ENCODE measurements at places on chromosomes 7 and 10.

DNA sequence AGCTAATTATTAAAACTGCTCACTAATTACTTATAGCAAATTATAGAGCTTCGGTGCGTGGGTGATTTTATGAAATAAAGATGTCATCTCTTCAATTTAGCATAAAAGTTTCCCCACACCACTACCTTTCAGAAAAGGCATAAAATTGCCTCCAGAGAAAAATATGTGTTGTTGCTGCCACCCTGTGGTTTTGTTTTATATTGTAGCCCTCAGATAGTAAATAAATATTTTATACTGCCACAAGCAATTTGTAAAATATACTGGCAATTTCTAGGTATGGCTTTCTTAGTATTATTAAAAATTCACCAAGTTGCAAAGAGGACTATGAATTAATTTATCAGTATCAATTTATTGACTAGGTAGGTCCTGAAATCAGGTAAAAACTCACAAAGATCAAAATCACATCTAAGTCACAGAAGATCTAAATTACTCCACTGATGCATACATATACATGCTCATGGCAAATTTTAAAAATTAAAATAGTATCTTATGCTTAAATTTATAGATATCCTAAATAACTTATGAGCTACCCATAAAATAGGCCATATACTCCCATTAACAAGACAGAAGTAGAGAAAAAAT lies 26.5 kb downstream of the ASNS start:
- no peak for DNase-seq

DNA sequence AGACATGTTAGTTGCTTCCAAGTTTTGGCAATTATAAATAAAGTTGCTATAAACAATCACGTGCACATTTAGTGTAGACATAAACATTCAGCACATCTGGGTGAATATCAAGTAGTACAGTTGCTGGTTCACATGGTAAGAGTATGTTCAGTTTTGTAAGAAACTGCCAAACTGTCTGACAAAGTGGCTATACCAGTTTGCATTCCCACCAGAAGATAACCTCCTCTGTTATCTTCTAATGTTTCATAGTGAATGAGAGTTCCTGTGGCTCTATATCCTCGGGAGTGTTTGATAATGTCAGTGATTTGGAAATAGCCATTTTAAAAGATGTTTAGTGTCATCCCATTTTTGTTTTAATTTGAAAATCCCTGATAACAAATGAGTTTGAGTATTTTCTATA lies 259.6 kb upstream of the PLXDC2 start:
- DNase-seq: no peak

DNA sequence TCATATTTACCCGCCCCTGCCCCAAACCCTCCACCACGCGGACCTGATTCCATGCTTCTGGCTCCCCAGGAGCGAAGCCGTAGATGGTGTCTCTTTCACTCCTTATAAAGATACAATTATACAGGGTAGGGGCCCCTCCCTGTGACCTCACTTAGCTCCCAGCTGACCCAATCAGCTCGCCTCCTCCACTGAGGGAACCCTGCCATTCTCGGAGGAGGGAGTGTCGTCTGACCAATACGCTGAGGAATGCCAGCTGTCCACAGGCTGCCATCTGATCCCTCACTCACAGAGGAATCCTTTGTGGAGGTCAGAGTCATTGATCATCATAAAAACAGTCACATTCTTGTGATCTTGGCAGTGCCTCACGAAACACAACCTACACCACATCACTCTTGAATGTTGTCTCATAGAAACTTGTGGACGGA lies 67.5 kb upstream of the INSIG1 start:
- no peak for DNase-seq

GRCh38 chr7:123538189-123538714 lies 3.9 kb upstream of the IQUB start:
- no peak for DNase-seq

DNA sequence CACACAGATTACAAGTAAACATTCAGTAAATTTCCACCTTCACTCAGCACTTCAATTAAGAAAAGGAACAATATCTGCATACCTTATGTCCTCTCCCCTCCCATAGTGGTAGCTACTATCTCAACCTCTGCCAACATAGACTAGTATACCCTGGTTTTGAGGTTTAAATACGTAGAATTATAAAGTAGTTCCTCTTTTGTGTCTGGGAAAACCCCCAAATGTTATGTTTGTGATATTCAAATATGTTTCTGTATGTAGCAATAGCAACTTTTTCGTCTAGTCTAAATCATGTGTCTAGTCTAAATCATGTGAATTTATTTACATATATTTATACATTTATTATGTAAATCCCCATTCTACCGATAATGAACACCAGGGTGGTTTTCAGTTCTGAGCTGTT lies 13.2 kb upstream of the CAMK2B start:
- DNase-seq: no peak

GRCh38 chr10:126569513-126570244 lies 100.8 kb downstream of the C10orf90 start:
- DNase-seq: no peak

- no peak for DNase-seq
Measured at GRCh38 chr7:5421714-5422395, 1.8 kb downstream of the TNRC18 start.

DNA sequence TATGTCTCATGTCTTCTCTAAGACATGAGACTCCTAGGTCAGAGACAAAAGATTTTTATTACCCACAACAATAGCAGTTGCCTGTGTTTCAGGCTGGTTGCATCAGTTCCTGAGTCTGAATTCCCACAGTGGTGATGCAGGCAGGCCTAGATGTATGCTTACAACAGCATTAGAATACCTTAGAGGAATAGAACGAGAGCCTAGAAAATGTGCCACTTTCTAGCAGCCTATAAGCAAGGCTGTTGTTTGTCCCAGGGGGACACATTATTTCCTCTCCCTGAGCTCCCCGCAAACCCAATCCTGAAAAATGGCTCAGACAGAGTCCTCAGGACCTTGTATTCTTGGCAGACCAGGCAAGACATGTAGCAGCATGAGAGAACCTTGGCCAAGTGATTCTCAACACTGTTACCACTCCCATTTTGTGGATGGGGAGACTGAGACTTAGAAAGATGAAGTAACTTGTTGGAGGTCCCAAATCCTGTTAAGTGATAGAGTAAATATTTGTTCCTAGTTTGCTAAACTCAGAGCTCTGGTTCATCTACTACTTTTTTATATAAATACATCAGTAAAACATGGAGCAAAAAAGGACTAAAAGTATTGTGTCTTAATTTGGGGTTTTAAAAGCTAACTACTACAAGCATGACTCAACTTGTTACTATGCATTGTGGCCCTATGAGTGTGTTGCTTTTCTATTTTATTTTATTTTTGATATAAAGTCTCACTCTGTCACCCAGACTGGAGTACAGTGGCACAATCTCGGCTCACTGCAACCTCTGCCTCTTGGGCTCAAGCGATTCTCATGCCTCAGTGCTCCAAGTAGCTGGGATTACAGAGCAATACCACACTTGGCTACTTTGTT lies 14.2 kb downstream of the VTI1A start:
- DNase-seq: peak; percentile 68

- no peak for DNase-seq
Measured at GRCh38 chr10:58269782-58270290, 874 bp downstream of the CISD1 start.

DNA sequence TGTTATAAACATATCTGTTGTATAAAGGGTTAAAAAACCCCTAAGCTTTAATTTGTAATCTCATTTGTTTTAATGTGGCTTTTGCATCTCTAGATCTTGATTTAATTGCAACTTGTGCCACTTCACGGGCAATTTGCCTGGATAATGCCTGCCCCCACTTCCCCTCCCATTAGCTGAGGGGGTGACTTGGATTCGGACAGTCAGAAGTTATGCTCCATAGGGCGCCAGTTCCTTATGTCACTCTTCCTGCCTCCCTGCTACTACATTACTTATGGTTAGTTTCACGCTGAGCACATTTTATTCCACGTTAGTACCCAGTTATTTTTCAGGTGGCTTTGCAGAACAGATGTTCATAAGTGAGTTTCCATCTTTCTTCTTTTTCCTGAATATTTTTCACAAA lies 1015.2 kb upstream of the PHF14 start:
- no peak for DNase-seq

DNA sequence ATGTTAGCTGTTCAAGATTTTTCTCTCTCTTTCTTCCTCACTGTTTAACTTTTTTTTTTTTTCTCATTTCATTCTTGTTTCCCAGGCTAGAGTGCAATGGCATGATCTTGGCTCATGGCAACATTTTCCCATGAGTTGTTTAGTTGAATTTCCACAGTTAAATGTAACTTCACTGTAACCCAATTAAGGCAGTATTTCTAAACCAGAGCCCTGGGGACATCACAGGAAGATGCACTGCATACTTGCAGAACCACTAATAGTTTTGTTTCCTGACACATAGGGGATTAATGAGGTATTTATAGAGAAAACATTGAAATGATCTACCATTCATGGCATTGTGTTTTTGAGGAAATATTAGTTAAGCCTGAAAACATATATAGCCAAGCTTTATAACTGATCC lies 795.6 kb upstream of the GHITM start:
- no peak for DNase-seq

DNA sequence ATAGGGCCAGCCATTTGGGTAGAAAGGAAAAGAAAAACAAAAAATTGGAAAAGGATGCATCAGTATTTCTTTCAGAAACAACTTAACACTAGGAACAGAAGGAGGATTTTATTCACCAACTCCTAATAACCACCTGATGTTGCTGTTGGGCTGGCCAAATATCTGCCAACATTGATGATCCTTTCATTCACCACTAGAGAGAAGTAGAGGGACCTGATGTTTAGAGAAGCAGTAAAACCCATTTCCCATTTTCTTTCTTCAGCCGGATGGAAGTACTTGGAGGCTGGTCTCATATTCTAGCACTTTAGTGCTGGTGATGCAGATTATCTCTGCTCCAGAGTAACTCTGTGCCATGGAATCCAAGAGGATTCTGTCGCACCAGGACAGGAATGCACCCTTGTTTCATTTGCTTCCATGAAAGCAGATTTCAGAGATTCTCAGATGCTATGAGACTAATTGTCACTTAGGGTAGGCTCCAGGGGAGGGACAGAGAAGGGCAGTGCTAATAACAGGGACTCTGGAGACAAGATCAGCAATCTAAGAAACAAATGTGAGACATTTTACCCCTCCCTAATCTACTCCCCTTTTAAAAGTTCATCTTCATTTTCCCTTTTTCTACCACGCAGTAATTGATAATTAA lies 3.1 kb downstream of the KLLN start:
- DNase-seq: peak; percentile 19

- no peak for DNase-seq
Measured at GRCh38 chr10:125129076-125129458, 31.3 kb downstream of the CTBP2 start.

GRCh38 chr7:101882595-101883564 lies 65.5 kb downstream of the CUX1 start:
- no peak for DNase-seq

DNA sequence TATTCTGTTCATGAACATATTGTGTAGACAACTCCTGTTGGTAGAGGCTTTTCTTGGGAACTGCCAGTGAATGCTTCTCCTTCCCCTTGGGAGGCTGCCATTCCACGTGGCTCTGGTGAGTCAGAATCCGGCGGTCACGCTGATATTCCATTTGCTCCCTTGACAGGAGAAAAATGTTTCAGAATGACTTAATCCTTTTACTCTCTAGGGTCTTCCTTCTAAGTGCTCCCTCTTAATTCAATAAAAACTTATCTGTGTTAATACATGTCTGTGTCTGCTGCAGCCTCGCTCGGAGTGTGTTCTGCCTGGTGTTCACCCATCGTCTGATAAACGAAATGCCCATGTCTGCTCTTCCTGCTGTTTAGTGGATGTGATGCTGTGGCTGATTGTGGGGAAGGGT lies 278.6 kb downstream of the ARHGAP12 start:
- DNase-seq: no peak

DNA sequence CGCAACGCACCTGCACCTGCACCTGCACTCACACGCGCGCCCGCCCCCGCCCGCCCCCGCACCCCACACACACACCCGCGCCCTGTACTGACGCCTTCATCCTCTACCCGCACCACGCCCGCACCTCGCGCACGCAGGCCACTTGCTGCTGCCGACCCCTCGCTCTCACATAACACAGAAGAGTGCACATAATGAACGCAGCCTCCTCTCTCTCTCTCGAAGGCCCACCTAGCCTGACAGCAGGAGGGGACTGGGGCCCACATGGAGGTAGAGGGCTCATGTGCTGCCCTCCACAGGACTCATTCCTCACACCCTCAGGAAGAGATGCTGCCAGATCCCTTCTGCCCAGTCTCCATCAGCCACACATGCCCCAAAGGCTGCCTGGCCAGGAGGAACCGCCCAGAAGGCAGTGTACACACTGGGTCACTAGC lies 432 bp upstream of the CAMK2B start:
- no peak for DNase-seq

- DNase-seq: no peak
Measured at GRCh38 chr10:23370106-23370505, 25.5 kb upstream of the C10orf67 start.

- DNase-seq: no peak
Measured at GRCh38 chr10:11794566-11794965, 28.6 kb upstream of the PROSER2 start.

DNA sequence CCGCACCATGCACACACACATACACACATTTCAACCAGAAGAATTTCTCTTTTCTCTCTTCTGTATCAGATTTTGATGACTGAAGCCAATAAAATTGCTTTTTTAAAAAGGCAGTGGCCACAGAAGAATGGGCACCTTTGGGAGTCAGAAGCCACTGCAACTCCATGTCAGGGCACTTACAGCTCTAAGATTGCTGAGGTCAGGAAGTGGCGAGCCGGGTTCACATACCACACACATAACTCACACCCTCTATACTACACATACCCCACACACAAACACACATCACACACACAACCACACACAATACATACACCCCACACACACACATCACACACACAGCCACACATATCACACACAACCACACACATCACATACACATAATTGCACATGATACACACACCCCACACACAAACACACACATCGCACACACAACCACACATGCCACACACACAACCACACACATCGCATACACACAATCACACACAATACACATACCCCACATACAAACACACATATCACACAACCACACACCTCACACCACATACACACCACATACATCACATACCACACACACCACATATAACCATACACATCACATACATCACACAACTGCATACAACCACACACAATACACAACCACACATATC lies 31.2 kb downstream of the GPRIN2 start:
- DNase-seq: peak; percentile 8

- no peak for DNase-seq
Measured at GRCh38 chr7:55476852-55477780, 95.2 kb downstream of the VOPP1 start.

GRCh38 chr10:118241229-118242137 lies 100.6 kb downstream of the FAM204A start:
- peak; percentile 81 for DNase-seq

- no peak for DNase-seq
Measured at GRCh38 chr10:112955582-112956421, 5.8 kb downstream of the TCF7L2 start.

Data from activated CD4-positive, alpha-beta T cell treated with anti-CD3 and anti-CD28 coated beads for 48 hours (primary cell).